Stimulated activated CD8-positive, alpha-beta memory T cell treated with anti-CD3 and anti-CD28 coated beads, Interleukin-7, amount 100 ng/mL, for 48 hours (primary cell): ENCODE measurements at places on chromosomes 6 and 20.

DNA sequence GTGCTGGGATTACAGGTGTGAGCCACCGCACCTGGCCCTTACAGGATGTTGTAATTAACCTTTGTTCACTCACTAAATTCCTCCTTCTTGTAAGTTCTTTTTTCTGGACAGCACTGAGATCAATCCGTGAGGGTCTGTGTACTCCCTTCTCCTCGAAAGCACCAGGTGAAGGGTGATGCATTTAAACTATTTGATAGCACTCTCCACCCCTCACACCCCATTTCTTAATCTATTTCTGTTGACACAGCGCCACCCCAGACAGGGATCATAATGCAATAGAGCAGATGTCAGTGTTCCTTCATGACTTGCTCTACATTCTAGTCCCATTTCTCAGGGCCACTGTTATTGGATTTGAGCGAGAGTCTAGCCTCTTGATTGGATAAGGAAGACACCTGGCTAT is 46.3 kb downstream of the PPP1R14C start:
- no peak for DNase-seq

DNA sequence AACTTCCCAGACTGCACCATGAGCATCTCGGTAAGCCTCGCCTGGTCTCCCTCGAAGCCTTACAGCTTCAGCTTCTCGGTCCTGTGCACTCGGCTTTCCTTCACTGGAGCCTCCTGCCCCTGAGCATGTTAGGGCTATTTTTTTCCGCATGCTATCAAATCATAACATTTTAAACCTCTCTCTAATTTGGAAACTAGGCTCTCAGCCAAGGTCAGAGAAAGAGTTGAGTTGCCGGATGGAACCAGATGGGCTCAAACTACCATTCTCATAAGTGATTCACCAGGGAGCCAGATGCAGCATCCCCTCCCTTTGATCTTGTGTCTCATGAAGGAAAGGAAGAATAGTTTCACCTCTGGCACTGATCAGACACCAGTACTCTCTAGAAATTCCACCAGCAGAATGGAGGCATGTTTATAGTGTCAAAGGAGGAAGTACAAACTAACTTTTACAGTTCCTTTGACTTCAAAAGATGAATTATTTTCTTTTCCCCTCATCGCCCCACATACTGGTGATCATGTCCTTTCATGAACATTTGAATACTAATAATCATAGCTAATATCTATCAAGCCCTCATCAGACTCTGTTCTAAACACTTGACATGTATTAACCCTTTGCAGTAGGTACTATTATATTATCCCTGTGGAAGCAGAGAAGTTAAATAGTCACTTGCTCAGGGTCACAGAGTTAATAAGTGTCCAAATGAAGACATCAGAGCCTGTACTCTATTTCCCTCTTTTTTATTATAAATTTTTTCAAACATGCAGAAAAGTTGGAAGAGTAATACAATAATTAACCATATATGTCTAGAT is 46.7 kb downstream of the MAP1LC3A start:
- no peak for DNase-seq

- DNase-seq, result no peak
Observed at GRCh38 chr6:109318328-109318876, 63.9 kb downstream of the CD164 start.

DNA sequence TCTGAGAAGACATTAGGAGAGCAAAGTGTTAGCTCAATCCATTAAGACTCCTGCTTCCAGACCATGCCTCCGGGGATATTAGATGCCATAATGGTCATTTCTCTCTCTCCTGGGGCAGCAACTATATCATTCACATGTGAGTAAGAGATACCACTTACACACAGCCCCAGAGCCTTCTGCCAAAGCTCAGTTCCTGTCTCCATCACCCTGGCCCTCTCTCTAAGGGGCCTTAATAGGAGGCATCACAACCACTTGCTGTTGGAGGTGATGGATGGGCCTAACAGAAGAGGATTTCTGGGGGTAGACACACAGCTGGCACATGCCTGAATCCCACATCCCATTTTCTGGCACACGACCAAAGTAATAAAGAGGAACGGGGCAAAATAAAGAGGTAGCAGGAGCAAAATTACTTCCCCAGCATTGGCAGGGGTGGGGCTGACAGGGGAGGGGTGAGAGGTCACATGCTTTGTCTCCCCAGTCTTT is 34.0 kb upstream of the VSTM2L start:
- no peak for DNase-seq

- no peak for DNase-seq
Observed at GRCh38 chr20:43576108-43576507, 14.6 kb upstream of the IFT52 start.

DNA sequence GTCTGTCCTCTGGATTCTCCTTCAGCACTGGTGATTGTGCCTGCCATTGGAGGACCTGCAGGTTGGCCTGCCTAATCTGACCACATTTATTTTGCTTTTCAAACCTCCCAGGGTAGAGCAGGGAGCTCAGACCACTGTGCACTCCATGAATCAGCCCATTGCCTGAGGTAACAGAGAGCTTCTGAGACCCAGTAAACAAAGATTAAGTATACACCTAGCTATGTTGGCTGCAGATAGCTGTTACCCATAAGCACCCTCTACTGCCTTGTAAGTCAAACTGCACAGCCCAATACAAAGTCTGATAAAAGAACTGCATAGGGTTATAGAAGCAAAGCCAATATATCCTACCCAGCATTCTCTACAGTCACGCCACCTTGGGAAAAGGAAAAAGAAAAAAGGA is 338.7 kb downstream of the HTR1B start:
- no peak for DNase-seq

GRCh38 chr6:68256391-68256790 is 378.7 kb upstream of the ADGRB3 start:
- DNase-seq, result no peak

- DNase-seq, result no peak
Observed at GRCh38 chr6:2229039-2229438, 16.4 kb downstream of the GMDS start.

DNA sequence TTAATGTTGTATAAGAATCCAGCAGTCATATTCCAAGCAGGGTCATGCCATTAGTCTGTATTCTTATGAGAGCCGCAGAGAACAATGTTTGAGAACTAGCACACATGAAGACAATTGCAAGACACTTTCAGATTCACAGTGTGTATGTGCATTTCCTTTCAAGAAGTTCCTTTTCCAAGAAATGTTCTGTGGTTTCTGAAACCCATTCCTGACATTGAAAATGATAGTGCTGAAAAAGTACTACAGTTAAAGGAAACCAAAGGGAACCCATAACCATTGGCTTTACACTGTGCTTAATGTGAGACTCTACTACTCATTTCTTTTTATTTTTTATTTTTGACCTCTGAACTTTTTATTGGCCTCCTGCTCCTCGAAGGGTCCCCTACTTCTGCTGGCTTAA is 4.2 kb upstream of the CALHM6 start:
- no peak for DNase-seq

DNA sequence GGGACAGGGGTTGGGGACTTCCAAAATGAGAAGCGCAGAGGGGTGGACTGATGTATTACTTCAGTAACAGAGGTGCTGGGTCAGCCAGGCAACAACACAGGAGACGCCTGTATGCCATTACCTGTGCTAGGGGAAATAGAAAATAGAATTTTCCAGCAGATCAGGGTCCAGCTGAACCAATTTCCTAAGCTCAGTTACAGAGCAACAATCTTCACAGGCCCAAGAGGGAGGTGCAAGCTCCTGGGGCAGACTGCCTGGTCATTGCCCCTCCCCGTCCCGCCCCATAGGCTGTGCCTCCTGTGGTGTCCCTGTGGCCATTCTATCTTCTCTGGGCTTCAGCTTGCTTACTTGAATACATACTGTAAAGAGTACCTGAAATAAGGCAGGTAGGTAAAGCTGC is 3.7 kb downstream of the KCNK5 start:
- no peak for DNase-seq

DNA sequence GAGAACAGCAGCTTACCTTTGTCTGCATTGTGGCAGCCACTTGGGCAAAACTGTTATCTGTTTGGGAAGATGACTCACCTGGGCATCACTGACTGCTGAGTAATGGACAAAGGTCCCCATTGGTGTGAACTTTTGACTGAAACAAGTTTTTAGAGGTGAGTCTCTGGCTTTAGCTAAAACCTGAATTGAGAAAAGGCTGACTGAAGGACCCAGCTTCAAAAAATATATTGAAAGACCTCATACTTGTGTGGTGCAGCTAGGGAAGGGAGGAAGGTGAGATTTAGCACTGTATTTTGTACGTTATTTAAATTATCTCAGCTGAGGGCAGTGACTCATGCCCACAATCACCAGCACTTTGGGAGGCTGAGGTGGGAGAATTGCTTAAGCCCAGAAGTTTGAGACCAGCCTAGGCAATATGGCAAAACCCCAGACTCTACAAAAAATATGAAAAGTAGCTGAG is 4.5 kb upstream of the CITED2 start:
- no peak for DNase-seq

GRCh38 chr6:13248053-13248452 is 80.3 kb downstream of the TBC1D7 start:
- no peak for DNase-seq

DNA sequence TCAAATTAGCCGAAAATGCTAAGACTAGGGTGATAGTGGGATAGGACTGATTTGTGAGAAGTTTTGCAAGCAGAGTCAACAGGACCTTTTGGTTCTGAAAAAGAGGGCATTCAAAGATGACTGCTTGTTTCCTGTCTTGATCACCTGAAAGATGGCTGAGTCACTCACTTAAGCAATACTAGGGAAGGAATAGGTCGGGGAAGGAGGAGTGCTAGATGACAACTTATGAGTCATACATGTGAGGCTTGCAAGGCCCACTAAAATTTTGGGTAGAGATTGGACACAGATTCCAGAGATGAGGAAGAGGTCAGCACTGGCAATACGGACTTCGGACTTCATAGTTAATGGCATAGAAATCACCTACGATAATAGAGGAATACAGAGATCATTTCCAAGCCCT is 89.2 kb downstream of the FAM83B start:
- no peak for DNase-seq
